ENCODE measurements at places on chromosomes 1 and 21.

DNA sequence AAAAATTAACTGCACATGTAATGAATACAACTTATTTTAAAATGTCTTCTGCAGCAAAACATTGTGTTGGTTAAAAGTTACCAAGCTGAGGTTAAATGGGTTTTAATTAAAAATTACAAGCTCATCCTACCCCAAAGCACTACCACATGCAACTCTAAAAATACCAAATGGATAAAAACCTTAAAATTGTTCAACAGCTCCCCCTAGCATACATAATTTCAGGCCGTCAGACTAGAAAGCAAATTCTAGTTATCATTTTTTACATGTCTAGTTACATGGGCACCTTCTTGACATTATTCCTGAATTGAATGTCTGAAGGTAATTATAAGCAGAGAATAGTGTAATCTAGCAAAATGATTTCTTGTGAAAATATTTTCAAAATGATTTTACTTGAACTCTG lies 176.5 kb downstream of the C1orf21 start:
- no peak for DNase-seq

- peak; percentile 56 for DNase-seq
These were observed 49.0 kb upstream of the ETS2 start for GRCh38 chr21:38756746-38757145.

DNA sequence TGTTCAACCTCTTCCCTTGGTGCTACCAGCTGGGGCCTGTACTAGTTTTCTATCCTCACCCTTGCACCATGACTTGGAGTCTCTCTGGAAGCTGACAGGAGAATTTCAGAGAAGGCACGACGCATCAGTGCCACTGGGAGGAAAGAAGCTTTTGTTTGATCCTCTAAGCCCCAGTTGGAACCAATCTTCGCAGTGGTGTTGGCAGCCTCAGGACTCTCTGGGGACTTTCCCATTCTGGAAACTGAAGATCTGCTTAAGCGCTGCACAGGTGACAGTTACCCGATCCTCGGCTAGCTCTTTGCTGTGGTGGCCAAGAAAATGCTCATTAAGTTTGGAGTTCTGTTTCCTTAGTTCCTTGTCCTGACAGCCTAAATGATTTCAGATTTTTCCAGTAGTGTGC lies 222.3 kb downstream of the RHOU start:
- DNase-seq, result no peak

- no peak for DNase-seq
These were observed 11.4 kb upstream of the RPTN start for GRCh38 chr1:152170287-152170905.

DNA sequence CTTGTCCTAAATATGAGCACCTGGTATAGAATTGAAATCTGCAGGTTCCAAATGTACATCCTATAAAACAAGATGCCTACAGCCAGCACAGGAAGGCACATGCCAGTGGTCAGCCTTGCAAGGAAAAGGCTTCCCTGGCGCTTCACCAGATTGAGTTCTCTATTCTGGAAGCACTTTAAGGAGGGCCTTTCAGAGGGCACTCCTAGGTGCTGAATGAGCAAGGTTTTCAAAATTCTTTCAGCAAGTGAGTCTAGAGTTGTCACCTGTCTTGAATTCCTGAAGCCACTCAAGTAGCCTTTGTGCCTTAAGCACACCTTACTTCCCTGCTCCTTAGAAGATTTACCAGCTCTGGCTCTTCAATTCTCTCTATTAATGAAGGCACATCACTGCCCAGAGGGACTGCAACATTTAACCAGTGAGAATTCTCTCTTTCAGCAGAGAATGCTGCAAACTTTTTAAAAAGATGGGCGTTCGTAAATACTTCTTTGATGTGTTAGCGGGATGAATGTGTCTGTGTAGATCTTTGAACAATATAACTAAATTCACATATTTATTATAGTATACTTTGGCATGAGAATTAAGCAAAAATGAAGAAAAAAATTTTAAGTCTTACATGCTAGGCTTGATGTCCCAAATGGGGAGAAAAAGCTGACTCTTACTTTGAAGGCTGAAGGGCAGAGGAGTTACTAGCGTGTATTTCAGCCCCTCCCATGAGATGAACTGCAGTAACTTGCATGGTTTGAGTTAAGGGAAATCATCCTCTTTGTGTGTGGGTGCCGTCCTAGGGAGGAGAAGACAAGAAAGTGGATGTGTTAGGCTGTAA lies 162.0 kb downstream of the NTPCR start:
- DNase-seq, result no peak

- DNase-seq, result no peak
These were observed 385.2 kb downstream of the KCNH1 start for GRCh38 chr1:210748796-210749195.

- no peak for DNase-seq
These were observed 10.0 kb downstream of the RBM34 start for GRCh38 chr1:235151033-235151432.

DNA sequence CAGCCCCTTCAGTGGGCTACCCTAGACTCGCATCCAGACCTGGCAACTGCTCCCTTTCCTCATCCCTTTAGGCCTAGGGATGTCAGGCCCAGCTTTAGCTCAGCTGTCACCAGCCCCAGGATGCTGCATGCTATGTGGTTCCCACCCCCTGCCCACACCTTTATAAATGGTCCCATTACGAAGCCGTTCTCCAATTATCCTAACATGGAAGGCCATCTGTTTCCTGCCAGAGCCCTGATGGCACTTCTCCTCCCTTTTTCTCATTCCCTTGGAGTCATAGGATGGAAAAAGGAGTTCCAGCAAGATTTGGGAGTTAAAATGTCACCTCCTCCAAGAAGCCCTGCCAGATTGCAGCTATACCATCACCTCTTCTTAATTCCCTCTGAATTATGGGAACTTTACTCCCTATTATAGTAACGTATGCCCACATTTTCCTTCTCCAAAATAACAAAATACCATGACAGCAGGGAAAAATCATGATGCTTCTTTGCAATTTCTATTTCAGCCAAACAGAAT lies 205.0 kb upstream of the GRIK3 start:
- no peak for DNase-seq

DNA sequence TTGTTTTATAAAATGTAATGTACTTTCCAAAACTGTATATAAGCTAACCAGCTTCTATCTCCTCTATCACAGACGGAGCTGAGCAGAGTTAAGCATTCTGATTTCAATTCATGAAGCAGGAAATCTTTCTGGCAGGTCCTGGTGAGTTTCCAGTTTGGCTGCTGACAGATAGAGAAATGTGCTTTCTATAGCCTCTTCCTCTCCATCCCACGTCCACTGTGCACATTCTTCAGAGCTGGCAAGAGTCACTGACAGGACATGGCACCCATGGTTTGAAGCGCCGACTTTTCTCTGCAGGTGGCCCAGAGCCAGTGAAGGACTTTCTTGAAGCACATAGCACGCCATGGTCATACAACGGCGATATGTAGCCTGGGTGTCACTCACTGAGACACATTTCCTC lies 52.3 kb upstream of the POU2F1 start:
- no peak for DNase-seq

- DNase-seq, result no peak
These were observed 11.4 kb downstream of the CAPN8 start for GRCh38 chr1:223654083-223654482.

DNA sequence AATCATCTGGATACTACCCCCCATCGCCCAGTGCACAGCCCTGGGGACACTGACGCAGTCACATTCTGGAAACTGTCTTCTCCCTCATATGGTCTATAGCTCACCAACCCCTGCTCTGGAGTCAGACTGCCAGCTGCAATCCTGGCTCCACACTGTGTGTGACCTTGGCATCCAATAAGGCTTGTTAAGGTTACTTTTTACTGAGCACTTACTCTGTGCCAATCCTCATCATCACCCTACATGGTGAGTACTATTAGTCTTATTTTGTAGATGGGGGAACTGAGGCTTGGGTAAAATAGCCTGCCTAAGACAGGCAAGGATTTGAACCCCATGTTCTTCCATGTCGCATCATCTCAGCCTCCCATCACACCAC lies 34.9 kb downstream of the AHDC1 start:
- no peak for DNase-seq

DNA sequence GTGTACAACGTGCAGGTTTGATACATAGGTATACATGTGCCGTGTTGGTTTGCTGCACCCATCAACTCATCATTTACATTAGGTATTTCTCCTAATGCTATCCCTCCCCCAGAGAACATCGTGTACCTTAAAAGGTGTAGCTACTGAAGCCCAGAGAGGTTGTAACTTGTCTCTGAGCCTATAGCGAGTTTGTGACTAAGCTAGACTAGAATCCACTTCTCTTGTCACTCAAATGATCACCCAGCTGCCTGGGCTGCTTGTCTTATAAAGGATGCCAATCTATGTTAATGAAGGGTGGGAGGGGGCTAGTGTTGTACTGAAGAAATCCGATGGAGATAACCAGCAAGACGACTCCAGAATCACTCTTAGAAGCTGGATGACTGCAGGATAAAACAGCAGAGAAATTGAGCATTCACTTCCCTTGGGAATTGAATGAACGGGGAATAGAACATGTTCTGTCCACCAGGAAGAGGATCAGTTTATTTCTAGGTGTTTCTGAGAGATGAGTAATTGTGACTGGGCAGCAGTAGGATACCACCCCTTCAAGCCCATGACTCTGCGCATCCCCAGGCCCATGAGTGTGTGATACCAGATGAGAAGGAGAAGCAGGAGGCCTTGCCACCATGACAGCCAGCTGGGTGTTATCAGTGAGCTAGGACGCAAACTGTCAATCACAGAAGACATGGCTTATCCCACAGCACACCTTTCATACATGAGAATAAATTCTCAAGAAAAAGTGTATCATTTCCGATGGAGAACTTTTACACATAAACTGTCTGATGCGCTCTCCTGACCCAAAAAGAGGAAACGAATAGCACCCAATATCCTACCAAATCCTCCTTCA lies 390.4 kb downstream of the NTNG1 start:
- no peak for DNase-seq

DNA sequence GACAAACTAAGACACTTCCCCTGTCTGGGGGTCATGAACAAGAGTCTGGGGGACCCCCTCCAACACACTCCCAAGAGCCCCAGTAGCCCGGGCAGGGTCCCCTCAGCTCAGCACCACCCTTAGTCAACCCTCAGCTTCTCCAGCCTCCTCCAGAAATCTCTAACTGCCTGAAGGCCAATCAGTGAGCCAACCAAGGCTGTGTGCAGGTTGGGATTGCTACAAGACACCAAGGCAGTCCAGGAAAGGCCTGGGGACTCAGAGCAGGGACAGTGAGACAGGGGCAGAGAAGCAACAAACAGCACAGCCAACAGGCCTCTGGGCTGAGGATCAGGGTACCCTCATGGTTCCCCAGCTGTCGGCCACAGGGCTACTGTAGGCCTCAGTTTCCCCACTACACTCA lies 13.3 kb downstream of the SMIM12 start:
- DNase-seq, result no peak

DNA sequence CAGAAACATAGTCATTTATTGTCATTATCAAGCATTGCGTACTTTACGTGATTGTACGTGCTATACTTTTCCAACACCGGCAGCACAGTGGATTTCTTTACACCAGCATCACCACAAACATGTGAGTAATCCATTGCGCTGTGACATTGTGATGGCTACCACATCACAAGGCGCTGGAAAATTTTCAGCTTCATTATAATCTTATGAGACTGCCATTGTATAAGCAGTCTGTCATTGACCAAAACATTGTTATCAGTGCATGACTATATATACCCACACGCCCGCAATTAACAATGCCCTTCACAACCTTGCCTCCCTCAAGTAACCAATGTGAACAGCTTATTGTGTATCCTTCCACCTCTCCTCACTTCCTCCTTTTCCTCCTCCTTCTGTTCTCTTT lies 137.6 kb downstream of the ZZZ3 start:
- no peak for DNase-seq

DNA sequence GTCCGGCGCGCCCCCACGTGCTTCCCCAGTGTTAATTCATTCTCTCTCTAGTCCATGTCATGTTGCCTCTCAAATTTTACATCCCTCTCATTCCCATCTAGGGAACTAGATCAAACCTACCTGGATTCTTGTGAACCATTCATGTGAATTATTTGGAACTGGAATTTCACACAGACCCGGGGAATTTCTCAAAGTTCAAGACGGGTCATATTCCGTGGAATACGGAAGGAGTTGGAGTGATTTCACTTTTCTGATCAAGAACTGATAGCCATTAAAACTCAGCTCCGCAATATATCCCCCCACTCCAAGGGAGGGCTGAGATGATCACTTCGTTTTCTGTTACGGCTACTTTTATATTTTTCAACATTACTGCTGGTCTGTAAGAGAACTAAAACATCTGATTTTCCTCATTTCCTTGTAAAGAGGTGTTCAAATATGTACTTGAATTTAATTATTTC lies 1.0 kb upstream of the ENO1 start:
- no peak for DNase-seq

GRCh38 chr1:79264975-79265818 lies 258.7 kb upstream of the ADGRL4 start:
- no peak for DNase-seq

- no peak for DNase-seq
These were observed 51.1 kb downstream of the COL24A1 start for GRCh38 chr1:86105533-86105866.

GRCh38 chr1:77779529-77780281 lies at the start of gene MIGA1:
MIGA1 (plus strand) TSS chr1:77779649; CDS start chr1:77783253, 3,604 bp downstream.
- peak; percentile 46 for DNase-seq

- DNase-seq, result no peak
These were observed 41.9 kb downstream of the SYDE2 start for GRCh38 chr1:85158910-85159309.

GRCh38 chr1:216742625-216743024 lies 19.4 kb upstream of the ESRRG start:
- DNase-seq, result no peak

DNA sequence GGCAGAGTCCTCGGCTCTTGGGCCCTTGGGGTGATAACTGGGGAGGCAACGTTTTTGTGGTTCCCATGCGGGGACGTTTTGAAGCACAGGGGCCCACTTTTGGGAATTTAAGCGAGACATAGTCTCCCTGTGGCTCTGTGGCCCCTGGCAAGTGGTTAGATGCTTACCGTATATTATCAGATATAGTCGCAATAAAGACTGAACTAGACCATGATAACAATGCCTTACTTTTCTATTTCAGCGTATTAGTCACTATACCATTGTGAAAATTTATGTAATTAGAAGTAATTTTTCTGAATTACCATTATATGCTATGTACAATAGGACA lies 538 bp upstream of the RCAN1 start:
- no peak for DNase-seq

GRCh38 chr1:231192620-231193163 lies 30.8 kb downstream of the TRIM67 start:
- DNase-seq, result no peak

GRCh38 chr1:219227360-219228057 lies 53.8 kb downstream of the LYPLAL1 start:
- DNase-seq, result no peak

DNA sequence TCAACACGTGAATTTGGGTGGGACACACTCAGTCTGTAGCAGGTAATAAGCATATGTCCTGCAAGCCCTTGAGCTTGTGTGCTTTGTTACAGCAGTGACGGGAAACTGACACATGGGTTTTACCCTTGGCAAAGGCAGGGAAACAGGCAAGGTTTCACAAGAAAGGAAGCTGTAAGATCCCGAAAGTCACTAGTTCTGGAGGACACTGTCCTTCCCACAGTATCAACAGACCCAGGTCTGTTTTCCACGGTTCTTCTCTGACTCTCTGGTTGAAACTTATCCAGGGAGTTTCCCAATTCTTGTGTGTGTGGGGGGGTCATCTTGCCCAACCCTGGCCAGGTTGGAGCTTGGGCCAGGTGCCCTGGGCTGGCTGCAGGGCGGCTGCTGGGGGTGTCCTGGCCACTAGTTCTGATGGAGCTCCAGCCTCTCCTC lies 29.3 kb upstream of the ZBTB21 start:
- peak; percentile 41 for DNase-seq

Data from AG04449 (cell line).